ENCODE measurements at places on chromosomes 5 and 9. TPM values are rescaled to one million over a fixed set of nuclear protein-coding genes. Genes with fewer than 3 reads are reported as not detected.

GRCh38 chr9:27485158-27485557 is 38.9 kb upstream of the IFNK start:
- no peak for DNase-seq

DNA sequence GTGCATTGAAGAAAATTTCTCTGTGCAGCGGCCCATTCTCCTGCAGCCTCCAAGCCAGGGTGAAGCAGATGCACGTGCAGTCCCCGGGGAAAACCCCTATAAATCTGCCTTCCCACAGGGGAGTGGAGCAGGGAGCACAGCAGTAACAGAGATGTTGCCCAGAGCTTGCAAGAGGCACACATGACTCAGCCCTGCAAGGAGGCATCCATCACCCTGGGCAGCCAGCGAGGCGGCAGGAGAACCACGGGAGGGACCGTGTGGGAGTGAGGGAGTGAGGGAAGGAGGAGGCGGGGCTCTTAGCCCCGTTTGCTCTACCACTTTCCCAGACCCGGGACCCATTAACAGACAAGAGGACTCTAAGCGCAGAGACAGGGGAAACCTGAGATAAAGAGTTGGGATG is 96.2 kb upstream of the ARAP3 start:
- no peak for DNase-seq

- DNase-seq: no peak
Observed at GRCh38 chr5:2755076-2755680, 3.7 kb upstream of the IRX2 start.

The FCHSD1 gene
- total RNA-seq: 20.9 TPM

The MTX3 gene
- 7.0 TPM for total RNA-seq

The INSL6 gene
- not detected for total RNA-seq

Data from dermis blood vessel endothelial cell (primary cell).